Activated naive CD4-positive, alpha-beta T cell treated with anti-CD3 and anti-CD28 coated beads for 36 hours (primary cell): ENCODE measurements at places on chromosomes 2 and 18.

GRCh38 chr2:31259075-31259474 lies 25.1 kb downstream of the EHD3 start:
- peaks cover 4% of the 10 kb centered on the region for H3K36me3 ChIP-seq
- no peaks in the 10 kb centered on the region for H3K27me3 ChIP-seq
- no peak overlapping the region for H3K27ac ChIP-seq
- DNase-seq, result no peak
- no peaks in the 10 kb centered on the region for H3K4me1 ChIP-seq

DNA sequence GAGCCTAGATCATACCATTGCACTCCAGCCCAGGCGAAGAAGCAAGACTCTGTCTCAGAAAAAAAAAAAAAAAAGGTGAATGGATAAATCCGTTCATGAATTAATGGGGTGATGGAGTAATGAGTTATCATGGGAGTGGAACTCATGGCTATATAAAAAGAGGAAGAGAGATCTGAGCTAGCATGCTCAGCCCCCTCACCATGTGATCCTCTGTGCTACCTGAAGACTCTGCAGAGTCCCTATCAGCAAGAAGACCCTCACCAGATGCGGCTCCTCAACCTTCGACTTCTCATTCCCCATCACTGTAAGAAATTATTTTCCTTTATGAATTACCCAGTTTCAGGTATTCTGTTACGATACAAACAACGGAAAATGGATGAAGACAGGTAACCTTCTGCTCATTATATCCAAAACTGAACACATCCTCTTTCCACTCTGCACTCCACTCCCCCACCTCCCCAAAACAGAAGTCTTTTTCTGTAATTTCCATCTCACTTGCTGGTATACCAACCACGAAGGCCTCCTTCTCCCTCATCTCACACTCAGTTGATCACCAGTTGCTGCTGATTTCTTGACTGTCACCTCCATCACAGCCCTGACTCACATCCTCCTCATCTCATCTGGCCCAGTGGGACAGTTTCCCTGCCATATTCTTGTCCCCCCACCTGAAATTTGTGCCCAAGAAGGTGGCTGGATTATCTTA lies 8.8 kb downstream of the RETREG2 start:
- no peaks in the 10 kb centered on the region for H3K27me3 ChIP-seq
- H3K36me3 ChIP-seq, result peaks cover 10% of the 10 kb centered on the region
- no peak overlapping the region for H3K4me3 ChIP-seq

- H3K36me3 ChIP-seq, result no peaks in the 10 kb centered on the region
- peak; percentile 73 for DNase-seq
- no peak overlapping the region for H3K4me3 ChIP-seq
- no peaks in the 10 kb centered on the region for H3K27me3 ChIP-seq
- H3K4me1 ChIP-seq, result peaks cover 43% of the 10 kb centered on the region
- H3K27ac ChIP-seq, result peak overlapping the region; percentile 74
These were observed 163.5 kb upstream of the CXCR4 start for GRCh38 chr2:136281281-136282114.

DNA sequence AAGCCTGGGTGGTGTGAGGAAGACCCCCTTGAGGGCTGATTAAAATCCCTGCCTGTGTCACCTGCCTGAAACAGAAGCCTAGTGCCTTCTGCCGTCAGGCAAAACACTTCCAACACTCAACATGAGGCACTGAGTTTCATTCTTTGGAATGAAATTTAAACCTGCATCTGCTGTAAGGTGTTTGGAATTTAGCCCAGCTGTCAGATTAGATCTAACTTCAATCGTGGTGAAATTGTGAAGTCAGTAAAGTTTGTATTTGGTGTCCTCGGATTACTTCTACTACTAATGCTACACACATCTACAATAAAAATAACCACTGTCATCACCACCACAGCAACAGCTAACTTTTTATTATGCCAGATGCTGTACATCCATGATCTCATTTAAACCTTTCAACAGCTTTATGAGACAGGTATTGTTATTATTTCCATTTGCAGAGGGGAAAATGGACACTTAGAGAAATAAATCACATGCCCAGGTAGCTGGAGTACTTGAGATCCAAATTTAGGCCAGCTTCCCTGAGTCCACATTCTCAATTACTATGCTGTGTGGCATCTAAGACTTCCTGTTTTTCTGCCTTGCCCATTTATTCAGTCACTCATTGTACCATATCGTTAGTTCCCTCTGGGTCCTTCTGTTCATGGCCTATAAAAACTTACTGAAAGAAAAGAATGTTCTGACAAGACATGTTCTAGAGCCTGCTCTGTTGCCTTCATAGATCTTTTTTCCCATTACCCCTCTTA lies 98.2 kb upstream of the GCFC2 start:
- no peak overlapping the region for H3K4me3 ChIP-seq
- no peaks in the 10 kb centered on the region for H3K27me3 ChIP-seq
- no peak for DNase-seq
- no peaks in the 10 kb centered on the region for H3K4me1 ChIP-seq
- no peak overlapping the region for H3K27ac ChIP-seq

DNA sequence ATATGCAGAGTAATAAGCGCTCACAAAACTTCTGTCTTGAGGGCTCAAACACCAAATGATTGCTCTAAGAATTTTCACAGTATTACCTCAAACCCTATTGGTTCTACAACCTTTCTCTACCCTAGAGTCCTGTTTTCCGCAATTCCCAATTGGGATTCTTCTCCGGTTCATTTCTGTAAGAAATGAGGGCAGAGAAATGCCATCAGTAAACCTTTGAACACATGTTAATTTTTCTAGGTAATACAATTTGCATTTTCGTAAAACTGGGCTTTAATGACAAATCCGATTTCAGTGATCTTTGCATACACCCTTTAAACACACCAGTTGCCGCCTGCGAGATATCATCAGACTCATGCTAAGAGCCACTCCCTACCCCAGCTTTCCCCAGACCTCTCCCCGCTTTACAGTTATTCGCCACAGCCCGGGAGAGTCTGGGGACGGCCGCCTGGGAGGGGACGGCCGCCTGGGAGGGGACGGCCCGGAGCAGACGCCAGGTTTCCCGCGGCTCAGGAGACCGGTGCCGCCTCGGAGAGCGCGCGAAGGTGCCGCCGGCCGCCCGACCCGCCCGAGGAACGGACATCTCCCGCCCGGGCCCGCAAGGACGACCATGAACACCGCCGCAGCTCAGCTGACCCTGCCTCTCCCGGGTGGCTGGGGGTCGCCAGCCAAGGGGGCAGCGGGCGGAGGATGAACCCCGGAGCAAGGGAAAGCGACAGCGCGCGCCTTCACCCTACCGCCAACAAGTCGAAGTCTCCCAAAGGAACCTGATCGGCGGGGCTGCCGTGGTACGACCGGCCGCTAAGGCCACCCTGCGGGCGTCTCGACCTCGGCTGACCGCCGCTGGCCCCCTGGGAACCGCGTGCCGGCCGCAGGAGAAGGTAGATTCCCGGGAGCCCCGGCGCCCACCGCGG lies 463 bp downstream of the SMC6 start:
- H3K27me3 ChIP-seq, result no peaks in the 10 kb centered on the region
- H3K4me3 ChIP-seq, result peak overlapping the region; percentile 85
- peaks cover 5% of the 10 kb centered on the region for H3K36me3 ChIP-seq
- peak; percentile 47 for DNase-seq
